ENCODE measurements at places on chromosomes 2 and 18. TPM values are rescaled to one million over a fixed set of nuclear protein-coding genes. Genes with fewer than 3 reads are reported as not detected.

The SLC35F5 gene
- total RNA-seq: 65.6 TPM

The REG3A gene
- total RNA-seq: not detected

The CYB5A gene
- total RNA-seq: 160 TPM

The PAIP2B gene
- total RNA-seq: 1.9 TPM

The AFF3 gene
- total RNA-seq: 0.58 TPM

The ERFE gene
- 11.2 TPM for total RNA-seq

The TUBA3E gene
- total RNA-seq: not detected

The SERPINB3 gene
- not detected for total RNA-seq

The SNED1 gene
- total RNA-seq: 27.7 TPM

The CACNB4 gene
- total RNA-seq: 0.93 TPM

The NTSR2 gene
- not detected for total RNA-seq

The MEMO1 gene
- total RNA-seq: 27.2 TPM

The MSTN gene
- total RNA-seq: under 0.01 TPM

The GPR35 gene
- total RNA-seq: 0.82 TPM

The CCDC178 gene
- total RNA-seq: not detected

The SLC11A1 gene
- total RNA-seq: 0.35 TPM

The PCARE gene
- not detected for total RNA-seq

The IL36G gene
- not detected for total RNA-seq

The METTL21A gene
- total RNA-seq: 15.8 TPM

The FBXO48 gene
- 0.43 TPM for total RNA-seq

The BOLL gene
- not detected for total RNA-seq

The SCN3A gene
- total RNA-seq: not detected

The ATL2 gene
- total RNA-seq: 21.4 TPM

The RAB17 gene
- total RNA-seq: 1.6 TPM

Measured in pericardium fibroblast (primary cell).